ENCODE measurements at places on chromosomes 16 and 17. TPM values are rescaled to one million over a fixed set of nuclear protein-coding genes. Genes with fewer than 3 reads are reported as not detected.

DNA sequence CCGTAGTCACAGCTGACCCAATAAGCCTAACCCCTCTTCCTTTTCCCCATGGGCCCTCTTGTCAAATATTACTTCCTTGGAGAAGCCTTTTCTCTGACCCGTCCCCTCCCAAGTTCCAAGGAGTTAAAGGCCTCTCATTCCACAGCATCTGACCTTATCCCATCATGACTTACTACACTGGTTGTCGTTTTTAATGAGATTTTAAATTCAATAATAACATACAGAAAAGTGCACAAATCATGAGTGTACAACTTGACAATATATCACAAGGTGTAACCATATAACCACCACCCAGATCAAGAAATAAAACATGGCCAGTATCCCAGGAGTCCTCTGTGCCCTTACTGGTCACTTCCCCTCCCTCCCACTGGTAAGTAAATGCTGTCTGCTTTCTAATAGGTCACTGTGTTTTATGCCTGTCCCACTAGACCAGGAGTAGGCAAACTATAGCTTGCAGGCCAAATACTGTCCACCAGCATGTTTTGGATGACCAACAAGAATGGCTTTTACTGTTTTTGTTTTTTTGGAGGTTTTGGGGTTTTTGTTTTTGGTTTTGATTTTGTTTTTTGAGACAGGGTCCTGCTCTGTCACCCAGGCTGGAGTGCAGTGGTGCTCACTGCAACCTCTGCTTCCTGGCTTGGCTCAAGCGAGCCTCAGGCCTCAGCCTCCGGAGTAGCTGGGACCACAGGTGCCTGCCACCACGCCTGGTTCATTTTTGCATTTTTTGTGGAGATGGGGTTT, 1.2 kb upstream of the FDXR start:
- DNase-seq, result no peak

GRCh38 chr16:53334581-53334980, 99.7 kb upstream of the RBL2 start:
- DNase-seq, result no peak

DNA sequence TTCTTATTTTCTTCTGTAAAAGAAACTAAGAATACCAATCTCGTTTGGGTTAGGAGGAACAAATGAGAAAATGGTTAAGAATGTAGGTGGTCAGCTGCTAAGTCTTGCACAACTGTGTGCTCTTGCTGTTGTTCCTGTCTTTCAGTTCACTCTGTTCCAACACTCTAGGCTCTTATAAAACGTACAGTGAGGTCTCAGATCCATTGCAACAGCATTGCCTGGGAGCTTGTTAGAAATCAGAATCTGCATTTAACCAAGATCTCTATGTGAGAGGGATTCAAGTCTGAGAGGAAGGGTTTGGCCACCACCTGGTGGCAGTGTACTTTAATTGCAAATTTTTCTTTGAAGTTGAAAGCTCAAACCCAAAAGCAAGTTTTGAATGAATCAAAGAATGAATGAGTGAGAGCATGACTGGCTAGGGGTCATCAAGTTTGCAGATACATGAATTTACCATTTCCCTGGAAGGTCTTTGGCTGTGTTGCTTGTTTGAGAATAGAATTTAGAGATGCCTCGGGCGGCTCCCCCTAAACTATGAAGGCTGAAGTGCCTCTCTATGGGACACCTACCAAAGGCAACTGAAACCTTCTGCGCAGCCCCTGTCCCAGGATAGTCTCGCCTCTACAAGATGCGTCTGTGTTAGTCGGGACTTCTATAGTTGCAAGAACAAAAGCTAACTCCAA, 2.5 kb downstream of the ALOX15B start:
- no peak for DNase-seq

Gene IRX5
- 10.7 TPM for polyA plus RNA-seq

Gene DNAH3
- polyA plus RNA-seq, result 0.26 TPM

Gene GRAP
- 5.3 TPM for polyA plus RNA-seq

DNA sequence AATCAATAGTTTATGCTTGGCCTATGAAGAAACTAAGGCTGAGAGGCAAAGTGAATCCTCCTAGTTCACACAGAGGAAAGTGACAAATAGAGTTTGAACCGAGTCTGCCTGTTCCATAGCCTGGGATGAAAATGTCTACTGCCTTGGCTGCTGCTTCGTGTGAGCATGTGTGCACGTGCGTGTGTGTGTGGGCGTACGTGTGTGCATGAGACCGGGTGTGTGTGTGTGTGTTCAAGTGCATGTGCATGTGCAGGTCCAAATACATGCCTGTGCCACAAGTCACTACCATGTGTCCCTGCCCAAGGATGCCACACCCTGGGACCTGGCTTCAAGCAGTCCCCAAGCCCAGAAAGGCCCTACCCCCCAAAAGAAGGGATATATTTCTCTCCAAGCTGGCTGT, 13.6 kb downstream of the SEZ6 start:
- DNase-seq, result no peak

DNA sequence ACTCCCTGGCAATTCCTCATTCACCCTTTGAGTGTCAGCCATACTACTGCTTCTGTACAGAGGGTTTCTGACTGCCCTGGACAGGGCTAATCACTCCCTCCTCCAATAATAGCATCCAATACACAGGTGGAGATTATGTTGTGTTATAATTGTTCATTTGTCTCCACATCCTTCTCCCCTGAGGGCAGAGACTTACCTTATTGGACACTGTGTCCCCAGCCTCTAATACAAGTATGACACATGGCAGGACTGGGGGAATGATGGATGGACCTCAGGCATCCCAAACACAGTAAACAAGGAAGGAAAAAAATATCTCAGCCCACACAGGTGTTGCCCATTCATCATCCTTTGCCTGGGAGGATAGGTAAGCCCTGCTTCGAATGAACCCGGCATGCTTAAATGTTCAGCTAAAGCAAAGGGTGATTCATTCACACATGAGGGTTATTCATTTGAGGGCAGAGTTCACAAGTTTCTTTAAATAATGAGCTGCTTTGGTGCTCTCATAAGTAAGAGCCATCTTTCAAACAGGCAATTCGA, 34.8 kb downstream of the MMD start:
- no peak for DNase-seq

Gene IL34
- polyA plus RNA-seq, result 5.5 TPM

Gene MC1R
- 2.5 TPM for polyA plus RNA-seq

- DNase-seq, result peak; percentile 90
Measured at GRCh38 chr17:51046514-51047384, 73.9 kb downstream of the SPAG9 start.

GRCh38 chr16:81367821-81368220, 53.1 kb downstream of the GAN start:
- DNase-seq, result no peak

Gene DVL2
- 46.3 TPM for polyA plus RNA-seq

DNA sequence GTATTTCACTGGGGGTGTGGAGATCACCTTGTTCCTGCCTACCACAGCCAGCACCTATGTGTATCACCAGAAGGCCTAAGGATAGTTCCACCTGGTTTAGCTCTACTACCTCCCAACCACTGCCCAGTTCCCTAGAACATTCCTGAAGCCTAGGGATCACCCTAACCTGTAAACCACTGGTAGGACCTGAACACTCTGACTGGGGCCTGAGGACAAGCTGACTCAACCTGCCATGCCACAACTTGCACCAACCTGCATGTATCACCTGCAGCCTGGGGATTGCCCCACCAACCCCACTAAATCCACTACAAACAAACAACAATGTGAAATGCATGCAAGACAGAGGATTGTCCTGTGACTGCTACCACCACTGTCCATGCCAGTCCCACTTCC, 128.1 kb downstream of the KIF2B start:
- DNase-seq, result no peak

DNA sequence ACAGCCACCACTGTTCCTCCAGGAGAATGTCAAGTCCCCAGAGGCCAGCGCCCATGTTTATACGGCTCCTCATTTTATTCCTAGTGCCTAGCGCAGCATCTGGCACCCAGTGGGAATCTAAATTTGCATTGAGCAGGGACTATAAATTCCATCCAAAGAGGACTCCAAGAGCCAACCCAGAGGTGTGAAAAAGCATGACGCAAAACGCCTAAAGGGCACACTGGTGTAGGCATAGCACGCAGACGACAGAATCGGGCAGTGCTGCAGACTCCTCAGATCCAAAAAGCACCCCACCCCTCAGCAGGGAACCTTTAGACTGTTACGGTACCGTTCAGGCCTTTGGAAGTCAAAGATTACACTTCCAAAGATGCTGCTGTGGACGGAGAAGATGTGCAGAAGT, 19.5 kb downstream of the TEKT5 start:
- no peak for DNase-seq

Gene KRT9
- not detected for polyA plus RNA-seq

DNA sequence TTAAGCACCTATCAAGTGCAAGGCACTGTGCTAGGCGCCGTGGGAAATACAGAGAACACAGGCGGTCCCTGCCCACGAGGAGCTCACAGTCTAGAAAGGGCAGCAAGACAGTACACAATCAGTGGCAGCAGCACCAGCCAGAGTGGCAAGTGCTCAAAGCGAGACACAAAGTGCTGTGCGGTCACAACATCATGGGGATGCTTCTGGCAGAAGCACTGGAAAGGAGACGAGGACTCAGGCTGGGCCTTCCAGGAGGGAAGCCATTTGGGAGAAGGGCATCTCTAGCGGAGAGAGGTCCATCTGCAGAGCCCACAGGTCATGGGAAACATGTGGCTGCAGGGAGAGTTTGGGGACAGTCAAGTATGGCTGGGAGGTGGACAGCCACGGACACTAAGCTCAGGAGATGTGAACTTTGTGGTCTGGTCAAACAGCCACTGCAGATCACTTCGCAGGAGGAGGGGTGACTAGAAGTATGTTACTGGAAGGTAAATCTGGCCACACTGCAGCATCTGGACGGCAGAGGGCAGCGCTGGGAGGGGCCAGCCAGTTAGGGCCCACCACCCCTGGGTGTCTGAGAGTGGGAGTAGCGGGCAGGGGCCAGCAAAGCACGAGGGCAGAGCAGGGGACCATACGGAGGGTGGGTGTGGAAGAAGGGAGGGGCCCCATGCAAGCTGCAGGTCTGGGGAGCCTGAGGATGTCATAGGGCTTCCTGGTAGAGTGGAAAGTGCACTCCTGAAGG, 71.1 kb downstream of the N4BP1 start:
- no peak for DNase-seq

- DNase-seq, result no peak
Measured at GRCh38 chr16:70615945-70616344, 30.4 kb upstream of the IL34 start.

Gene OR4D2
- not detected for polyA plus RNA-seq

- no peak for DNase-seq
Measured at GRCh38 chr16:23824909-23825308, 10.9 kb upstream of the PRKCB start.

DNA sequence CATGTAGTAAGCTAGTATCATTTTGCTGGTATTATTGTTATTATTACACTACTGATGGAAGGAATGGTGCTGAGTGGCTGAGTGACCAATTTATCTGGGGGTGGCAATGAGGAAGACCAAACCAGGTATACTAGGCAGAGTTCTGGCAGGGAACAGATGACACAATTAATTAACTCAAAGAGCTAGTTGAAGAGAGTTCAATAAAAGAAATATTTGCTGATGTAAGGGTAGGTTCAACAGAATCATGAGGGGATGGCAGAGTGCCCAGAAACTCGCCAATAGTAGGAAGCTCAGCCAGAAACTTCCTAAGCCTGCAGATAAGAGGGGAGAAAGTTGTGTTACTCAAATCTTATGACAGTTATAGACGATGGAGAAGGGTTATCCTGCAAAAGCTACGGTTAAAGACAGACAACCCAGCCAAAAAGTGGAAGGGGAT, 352.5 kb downstream of the KCNJ2 start:
- DNase-seq, result no peak

DNA sequence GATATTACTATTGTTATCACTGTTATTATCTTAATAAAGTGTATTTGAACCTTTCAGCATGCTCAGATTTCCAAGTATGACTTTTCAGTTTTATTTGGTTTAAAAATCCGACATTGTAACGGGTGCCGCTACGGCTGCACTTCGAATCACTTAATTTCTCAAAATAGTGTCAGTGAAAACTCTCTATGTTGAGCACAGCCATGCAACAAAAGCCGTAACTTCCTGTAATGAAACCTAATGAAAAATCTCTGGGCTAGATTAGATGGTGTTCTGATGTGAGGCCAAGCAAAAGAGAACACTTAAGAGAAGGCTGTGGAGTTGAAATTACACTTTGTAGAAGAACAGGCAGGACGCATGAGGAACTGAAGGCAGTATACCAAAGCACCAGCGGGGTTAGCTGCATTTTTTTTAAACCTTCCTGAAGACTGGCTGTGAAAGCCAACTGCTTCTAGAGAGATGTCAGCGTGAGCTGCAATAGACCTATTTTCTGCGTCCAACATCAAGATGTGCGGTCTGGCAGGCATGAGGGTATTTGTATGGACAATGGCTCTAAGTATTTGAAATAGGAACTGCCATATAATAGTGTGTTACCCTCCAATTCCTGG, 1545.0 kb upstream of the GOT2 start:
- no peak for DNase-seq

DNA sequence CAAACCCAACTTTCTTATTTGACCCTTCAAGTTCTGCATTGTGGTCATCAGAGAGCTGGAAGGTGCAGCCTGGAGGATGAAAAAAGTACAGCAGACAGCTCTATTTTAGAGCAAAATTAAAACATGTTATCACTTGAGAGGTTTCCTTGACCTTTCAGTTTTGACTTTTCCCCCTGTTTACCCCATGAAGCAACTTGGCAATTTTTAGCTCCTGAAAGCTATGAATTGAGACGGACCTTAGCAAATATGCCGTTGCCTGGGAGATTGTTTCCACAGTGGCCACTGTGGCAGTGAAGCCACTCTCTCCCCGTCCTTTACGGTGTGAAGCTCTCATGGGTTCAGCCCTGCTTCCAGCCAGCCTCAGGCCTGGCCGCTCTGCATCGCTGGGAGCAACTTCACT, 398.6 kb downstream of the CPPED1 start:
- DNase-seq, result no peak

Gene TMEM98
- polyA plus RNA-seq, result 198 TPM

Gene GPR142
- 0.40 TPM for polyA plus RNA-seq

DNA sequence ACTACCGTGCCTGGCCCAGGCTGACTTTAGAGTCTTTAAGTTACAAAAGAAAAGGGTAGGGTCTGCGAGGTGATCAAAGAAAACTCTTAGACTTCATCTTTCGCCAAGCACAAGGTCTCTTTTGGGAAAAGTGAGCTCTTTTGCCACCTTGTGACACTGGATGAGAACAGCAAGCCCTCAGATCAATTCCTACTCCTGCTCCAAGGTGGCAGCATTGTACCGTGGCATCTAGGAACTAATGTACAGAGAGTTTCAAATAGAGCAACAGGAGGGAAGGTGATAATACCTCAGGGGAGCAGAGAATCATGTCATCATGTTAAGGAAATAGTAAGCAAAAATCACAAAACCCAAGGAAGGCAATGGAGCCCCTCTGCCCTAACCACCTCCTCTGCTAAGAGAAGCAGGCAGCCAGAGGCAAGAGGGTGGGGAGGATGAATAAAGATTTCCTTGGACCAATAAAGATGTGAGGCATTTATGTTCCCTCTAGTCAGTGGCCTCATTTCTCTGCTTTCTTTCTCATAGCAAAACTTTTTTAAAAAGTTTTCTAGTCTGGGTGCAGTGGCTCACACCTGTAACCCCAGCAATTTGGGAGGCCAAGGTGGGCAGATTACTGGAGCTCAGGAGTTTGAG, 2.1 kb upstream of the C17orf78 start:
- peak; percentile 60 for DNase-seq
